ENCODE measurements at places on chromosomes 5 and 9.

DNA sequence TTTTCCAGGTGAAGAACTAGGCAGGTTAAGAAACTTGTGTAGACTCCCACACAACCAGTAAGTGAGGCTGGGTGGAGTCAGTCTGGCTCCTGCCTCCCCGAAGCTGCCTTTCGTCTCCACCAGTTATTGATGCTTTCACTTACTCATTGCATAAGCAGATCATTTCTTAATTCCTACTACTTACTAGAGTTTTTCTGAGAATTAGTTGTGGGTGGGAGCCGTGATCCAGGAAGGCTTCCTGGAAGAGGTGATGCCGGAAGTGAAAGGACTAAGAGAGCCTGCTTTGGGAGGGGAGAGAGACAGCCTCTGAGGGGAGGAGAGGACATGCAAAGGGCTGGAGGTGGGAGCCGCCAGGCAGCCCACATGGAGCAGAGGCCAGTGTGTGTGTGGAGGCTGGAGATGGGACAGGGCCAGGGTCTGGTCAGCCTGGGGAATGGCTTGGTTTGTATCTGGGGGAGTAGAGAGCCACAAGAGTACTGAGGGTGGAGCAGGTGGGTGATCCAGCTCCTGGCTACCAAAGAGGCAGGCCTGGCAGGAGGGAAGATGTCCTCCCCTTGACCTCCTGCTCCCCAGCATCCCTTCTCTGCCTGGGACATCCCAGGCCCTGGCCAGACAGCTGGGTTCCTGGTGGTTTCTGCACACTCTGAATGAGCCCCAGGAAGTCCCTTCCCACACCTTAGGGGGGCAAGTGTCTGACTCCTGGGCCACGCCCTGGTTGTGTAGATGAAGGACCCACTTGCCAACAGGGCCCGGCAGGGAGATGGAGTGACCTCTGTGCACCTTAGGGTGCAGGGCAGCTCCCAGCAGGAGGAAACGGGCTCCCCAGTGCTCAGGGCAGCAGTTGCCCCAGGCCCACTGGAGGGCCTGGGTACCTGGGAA lies 12.2 kb upstream of the CARD19 start:
- DNase-seq = no peak

- no peak for DNase-seq
Observed at GRCh38 chr5:178590141-178590923, at the start of gene COL23A1. COL23A1 (minus strand) TSS chr5:178590393.

DNA sequence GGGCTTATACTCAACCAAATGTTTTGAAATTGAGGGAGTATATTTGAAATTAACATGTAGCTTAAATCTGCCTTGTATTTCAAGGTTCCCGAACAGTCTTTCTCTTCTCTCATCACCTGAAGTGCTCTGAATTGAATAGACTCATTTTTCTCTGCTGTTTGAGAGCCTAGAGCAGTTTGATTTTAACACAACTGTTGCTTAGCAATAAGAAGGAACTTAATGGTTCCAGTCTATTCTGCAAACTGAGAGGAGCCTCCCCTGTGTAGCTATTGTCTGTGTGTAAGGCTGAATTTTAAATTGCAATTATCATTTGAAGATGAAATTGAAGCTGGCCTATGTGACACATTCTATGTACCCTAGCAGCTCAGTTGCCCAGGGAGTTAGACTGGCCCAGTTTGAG lies 87.1 kb upstream of the CKMT2 start:
- DNase-seq = no peak

DNA sequence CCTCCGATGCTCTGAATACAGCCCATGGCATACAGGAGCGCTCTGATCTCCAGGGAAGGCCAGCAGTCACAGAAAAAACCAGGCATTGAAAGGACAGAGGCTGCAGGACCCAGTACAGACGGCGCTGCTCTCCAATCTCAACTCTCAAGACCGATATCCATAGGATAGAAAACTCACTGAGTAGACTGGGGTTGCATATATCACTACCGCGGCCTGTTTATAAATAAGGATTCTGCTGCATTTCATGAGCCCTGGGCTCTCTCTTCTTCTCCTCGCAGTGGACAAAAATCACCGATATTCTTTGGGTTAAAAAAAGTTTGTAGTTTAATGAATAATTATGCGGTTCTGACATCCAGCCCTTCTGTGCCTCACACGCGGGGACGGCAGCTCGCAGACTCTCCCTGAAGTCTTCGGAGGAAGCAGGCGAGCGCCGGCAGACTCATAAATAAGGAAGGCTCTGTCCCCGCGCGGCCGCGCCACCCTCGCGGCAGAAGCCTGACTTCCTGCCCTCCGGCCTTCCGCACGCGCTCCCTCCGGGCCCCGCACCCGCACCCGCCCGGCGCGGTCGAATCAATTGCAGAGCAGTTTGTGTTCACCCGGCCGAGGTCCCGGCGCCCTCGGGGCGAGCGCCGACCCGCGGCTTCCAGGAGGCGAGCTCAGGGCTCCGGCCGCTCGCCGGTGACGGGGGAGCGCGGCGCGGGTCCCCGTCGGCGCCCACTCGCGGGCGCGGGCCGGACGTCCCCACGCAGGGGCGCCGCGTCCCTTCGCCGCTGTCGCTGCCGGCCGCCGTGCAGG lies at the start of gene FAM78A:
Gene FAM78A, minus strand, starts transcription at position 417 of the 795 bp plus-strand sequence. Its CDS starts 331 bp downstream, at position 86.
- no peak for DNase-seq

- DNase-seq = no peak
Observed at GRCh38 chr5:55440188-55440646, 94.5 kb downstream of the PLPP1 start.

DNA sequence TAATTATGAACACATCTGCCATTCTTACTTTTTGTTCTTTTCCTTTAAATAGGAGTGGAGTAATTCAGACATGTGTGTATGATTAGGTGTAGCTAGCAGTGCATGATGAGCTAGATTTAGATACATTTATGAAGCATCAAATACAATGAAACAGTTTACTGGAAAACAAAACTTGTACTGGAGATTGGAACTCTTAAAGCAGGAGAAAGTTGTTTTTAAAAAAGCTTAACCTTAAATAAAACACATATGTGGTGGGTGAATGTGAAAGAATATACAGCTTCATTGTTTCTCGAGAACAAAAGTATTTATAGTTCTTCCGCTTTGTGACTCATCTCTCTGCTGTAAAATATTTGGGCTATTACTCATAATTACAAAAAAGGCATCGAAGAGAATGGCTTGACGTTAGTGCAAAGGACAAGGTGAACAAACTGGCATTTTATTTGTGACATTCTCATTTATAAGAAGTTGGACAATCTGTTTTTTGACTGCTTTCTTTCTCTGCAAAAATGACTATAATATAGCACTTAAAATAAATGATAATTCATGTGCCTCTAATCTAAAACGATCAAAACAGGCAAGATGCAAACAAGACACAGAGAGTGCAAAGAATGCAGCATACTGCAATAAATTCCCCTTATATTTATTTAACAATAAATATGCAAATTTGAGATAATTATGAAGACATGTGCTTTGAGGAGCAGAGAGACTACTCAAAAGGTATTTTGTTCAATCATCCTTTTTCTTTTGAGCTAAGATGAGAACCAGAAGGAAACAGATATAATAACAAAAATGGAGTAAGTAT lies 478.8 kb downstream of the CETN3 start:
- DNase-seq = no peak

DNA sequence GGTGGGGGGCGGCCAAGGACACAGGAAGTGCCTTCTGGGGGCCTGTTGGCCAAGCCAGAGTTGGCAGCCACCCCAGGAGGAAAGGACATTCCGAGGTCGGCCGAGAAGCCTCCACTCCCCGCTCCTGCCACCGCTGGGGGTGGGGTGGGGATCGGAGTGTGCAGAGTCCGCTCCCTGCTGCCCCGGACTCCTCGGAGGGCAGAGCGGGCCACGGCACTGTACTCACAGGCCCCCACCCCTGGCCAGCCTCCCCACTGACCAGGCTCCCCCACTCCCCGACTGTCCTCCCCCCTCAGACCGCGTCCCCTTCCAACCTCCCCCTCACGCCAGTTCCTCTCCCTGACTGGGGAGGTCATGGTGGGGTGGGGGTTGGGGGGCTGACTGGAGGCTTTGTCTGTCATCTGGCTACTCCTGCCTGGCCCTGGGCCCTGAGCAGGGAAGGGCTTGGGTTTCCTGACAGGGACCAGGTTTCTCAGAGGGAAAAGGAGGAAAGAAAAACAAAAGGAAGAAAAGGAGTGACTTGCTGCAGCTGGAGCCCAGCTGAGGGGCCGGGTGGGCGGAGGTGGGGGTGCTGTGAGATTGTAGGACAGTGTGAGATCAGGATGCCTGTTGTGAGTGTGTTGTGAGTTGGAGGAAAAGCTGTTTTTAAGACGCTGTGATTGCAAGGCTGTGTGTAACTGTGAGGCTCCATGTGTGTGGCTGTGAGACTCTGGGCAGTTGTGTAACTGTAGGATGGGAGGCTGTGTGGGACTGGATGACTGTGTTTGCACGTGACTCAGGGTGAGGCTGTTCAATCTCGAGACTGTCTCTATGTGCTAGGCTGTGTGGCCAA lies 29.7 kb downstream of the CNTFR start:
- DNase-seq = no peak

DNA sequence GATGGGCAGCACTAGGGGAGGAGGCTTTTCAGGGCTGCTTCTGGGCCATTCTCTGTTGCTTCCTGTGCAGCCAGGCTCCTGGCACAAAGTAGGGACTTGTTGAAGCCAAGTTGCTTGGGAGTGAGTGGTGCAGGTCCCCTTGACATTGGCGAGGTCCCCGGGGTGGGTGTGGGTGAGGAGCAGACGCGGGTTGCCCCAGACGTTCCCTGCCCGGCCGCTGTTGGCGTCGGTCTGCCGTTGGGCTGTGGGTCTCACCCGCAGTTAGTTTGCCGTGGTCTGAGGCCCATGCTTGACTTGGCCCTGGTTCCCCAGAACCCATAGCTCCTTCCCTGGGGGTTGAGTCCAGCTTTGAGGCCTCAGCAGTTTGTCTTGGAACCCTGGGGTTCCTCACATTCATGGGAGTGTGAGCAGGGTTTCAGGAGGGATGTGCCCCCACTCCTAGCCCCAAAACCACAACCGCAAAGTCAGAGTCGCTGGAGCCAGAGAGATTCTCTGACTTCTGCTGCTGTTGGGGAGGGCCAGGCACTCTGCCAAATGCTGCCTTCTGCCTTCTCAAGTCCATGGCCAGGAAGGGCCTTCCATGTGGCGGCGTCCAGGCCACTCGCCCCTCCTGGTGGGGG lies 77.5 kb downstream of the RXRA start:
- no peak for DNase-seq

DNA sequence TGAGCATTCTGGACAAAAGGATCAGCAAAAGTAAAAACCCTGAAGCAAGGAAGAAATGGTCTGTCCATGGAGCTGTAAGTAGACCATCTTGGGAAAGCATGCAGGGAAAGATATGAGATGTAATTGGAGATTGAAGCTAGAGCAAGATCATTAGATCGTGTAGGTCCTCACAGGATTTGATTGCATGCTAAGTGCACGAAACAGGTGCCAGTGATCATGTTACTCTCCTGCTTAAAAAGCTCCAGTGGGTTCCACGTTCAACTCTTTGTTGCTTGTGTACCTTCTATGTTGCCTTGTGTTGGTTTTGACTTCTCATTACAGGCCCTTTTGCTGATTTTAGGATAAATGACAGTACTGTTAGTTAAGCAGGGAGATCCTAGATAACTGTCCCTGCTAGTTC lies 442.0 kb downstream of the DMRT2 start:
- DNase-seq = no peak

GRCh38 chr9:83011611-83012010 lies 51.3 kb downstream of the RASEF start:
- DNase-seq = no peak

DNA sequence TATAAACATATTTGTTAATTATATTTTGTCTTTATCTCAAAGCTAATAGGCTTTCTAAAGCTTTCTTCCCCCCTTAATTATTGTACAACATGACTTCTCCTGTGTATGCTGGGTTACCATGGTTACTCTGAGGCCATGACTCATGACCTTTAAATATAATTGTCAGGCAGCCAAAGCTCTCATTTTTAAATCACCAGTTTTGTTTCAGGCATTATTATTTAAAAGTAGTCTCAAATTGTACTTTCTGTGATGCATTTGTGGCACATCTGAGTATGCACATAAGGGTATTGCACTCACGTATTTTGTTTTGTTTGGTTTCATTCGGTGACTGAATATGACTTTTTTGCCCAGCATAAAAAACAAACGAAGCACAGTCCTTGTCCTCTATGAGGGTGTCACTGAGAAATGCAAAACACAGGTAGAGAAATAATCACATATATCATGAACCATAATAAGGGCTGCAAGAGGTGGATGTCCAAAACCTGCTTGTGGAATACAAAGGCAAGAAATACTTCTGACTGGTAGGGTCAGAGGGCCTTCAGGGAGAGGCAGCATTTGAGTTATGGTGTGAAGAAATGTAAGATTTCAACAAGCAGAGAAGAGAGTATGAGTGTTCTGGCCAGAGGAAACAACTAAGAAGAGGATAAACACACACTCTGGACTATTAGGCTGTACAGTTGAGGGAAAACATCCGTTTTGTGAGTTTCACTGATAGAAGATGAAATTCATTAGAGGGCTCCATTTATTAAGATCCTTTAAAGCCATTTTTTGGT lies 2.1 kb downstream of the CCDC192 start:
- DNase-seq = no peak

DNA sequence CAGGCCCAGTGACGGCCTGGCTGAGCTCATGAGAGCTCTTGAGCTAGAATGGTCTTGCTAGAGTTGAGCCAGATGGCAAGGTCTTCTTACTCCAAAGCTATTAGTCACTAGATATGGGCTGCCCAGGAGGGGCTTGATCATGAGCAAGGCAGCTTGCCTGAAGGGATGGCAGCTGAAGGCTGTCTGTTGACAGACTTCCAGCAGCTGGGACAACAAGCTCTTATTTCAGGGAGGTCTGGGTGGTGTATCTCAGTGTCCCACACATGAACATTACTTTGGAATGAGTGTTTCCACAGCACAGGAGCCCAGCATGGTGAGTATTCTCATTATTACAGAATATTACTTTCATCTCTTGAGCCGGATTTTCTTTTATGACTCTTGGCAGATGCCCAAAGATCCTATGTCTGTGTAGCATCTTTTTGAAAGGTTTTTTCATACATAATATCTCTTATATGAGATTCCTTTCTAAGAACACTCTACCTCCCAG lies 414.1 kb downstream of the ARHGEF28 start:
- DNase-seq = no peak

GRCh38 chr9:16515207-16515606 lies 355.3 kb downstream of the BNC2 start:
- no peak for DNase-seq

DNA sequence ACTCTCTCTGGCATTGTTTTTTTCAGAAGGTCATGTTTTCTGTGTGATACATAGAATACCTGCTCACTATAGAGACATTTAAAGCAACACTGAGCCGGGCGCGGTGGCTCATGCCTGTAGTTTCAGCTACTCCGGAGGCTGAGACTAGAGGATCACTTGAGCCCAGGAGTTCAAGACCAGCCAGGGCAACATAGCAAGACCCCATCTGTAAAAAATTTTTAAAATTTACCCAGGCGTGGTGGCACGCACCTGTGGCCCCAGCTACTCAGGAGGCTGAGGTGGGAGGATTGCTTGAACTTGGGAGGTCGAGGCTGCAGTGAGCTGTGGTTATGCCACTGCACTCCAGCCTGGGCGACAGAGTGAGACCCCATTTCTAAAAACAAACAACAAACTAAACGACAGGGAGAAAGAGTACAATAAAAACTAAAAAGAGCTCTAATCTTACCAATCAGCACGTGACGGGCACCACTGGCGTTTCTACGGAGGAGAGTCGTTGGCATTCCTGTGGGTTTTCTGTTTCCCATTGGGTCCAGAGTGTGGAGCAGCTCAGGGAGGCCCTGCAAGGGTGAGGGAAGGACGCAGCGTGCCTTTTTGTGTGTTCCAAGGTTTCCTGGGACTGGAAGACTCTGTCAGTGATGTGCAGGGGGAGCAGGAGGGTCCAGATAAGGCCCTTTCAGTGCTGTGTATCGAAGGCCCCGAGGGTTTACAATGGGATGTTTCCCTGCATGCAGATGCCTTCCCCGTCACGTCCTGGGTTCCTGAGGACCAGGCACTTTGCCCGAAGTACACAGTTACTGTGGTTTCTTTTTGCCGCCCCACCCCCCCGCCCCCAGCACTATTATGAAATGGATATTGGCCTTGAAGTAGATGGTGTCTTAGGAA lies 7.2 kb upstream of the RNU6ATAC start:
- no peak for DNase-seq
